Endothelial cell of umbilical vein (primary cell): ENCODE measurements at places on chromosomes 6 and 20. TPM values are rescaled to one million over a fixed set of nuclear protein-coding genes. Genes with fewer than 3 reads are reported as not detected.

- DNase-seq = peak; percentile 55
- peaks cover 33% of the 10 kb centered on the region for H3K27me3 ChIP-seq
- no peak overlapping the region for H3K27ac ChIP-seq
- peak overlapping the region; percentile 20 for H3K4me3 ChIP-seq
- no peaks in the 10 kb centered on the region for H3K36me3 ChIP-seq
Observed at GRCh38 chr6:157235600-157236039, 87.7 kb downstream of the TMEM242 start.

- no peaks in the 10 kb centered on the region for H3K4me1 ChIP-seq
- no peak overlapping the region for H3K4me3 ChIP-seq
- no peaks in the 10 kb centered on the region for H3K27me3 ChIP-seq
- no peak overlapping the region for H3K27ac ChIP-seq
- H3K36me3 ChIP-seq = no peaks in the 10 kb centered on the region
Observed at GRCh38 chr6:118659513-118660217, 8.3 kb upstream of the CEP85L start.

DNA sequence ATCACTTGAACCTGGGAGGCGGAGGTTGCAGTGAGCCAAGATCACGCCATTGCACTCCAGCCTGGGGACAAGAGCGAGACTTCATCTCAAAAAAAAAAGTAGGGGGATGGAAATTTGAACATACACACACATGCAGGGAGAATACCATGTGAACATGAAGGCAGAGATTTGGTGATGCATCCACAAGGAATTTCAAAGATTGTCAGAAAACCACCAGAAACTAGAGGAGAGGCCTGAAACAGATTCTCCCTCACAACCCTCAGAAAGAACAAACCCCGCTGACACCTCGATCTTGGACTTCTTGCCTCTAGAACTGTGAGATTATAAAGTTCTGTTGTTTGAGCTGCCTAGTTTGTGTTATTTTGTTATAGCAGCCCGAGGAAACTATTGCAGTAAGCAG is 125.5 kb downstream of the GPX5 start:
- DNase-seq = no peak
- H3K4me1 ChIP-seq = peaks cover 3% of the 10 kb centered on the region
- no peak overlapping the region for H3K27ac ChIP-seq

DNA sequence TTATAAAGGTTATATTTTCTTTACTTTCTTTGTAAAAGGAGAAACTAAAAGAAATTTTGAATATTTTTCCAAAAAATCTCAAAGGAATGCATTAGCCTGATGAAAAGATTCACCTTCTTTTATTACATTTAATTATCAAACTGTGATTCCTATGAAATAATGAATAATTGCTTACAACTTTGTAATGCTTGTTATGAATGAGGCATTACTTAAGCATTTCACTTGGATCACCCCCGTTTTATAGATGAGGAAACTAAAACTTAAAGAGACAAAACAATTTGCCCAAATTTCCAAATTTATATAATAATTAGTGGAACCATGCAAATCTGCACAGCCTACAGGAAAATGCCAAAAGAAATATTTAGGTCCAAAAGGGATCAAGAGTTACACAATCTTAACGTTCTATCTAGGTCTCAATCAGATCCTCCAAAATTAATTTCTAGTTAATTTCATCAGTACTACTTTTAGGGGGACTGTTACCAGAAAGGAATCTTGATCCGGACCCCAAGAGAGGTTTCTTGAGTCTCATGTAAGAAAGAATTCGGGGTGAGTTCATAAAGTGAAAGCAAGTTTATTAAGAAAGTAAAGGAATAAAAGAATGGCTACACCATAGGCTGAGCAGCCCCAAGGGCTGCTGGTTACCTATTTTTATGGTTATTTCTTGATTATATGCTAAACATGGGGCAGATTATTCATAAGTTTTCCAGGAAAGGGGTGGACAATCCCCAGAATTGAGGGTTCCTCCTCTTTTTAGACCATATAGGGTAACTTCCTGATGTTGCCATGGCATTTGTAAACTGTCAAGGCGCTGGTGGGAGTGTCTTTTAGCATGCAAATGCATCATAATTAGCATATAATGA is 288.0 kb downstream of the ADGB start:
- H3K4me1 ChIP-seq = peaks cover under 1% of the 10 kb centered on the region
- no peak overlapping the region for H3K27ac ChIP-seq
- H3K4me3 ChIP-seq = no peak overlapping the region
- H3K36me3 ChIP-seq = no peaks in the 10 kb centered on the region
- H3K27me3 ChIP-seq = no peaks in the 10 kb centered on the region

- H3K27ac ChIP-seq = no peak overlapping the region
- peaks cover 30% of the 10 kb centered on the region for H3K4me1 ChIP-seq
- no peak for DNase-seq
- no peak overlapping the region for H3K4me3 ChIP-seq
- no peaks in the 10 kb centered on the region for H3K36me3 ChIP-seq
- H3K27me3 ChIP-seq = no peaks in the 10 kb centered on the region
Observed at GRCh38 chr6:11362564-11362963, 130.1 kb upstream of the NEDD9 start.

GRCh38 chr6:44935693-44936300 is 392.3 kb upstream of the RUNX2 start:
- no peaks in the 10 kb centered on the region for H3K36me3 ChIP-seq
- H3K27me3 ChIP-seq = no peaks in the 10 kb centered on the region
- H3K27ac ChIP-seq = no peak overlapping the region
- H3K4me1 ChIP-seq = no peaks in the 10 kb centered on the region

- H3K36me3 ChIP-seq = no peaks in the 10 kb centered on the region
- no peaks in the 10 kb centered on the region for H3K27me3 ChIP-seq
- H3K27ac ChIP-seq = no peak overlapping the region
- no peak overlapping the region for H3K4me3 ChIP-seq
Observed at GRCh38 chr20:58143531-58143930, 84.9 kb downstream of the ANKRD60 start.

C6orf132 gene
- total RNA-seq = 0.07 and 0.71 TPM in 2 replicates

UTRN gene
- total RNA-seq = 224 and 228 TPM in 2 replicates

HSPA1A gene
- 55.6 and 58.3 TPM in 2 replicates for total RNA-seq
